ENCODE measurements at places on chromosomes 12 and 14.

GRCh38 chr12:57893431-57894353 lies 47.2 kb upstream of the CTDSP2 start:
- DNase-seq, result peak; percentile 63

DNA sequence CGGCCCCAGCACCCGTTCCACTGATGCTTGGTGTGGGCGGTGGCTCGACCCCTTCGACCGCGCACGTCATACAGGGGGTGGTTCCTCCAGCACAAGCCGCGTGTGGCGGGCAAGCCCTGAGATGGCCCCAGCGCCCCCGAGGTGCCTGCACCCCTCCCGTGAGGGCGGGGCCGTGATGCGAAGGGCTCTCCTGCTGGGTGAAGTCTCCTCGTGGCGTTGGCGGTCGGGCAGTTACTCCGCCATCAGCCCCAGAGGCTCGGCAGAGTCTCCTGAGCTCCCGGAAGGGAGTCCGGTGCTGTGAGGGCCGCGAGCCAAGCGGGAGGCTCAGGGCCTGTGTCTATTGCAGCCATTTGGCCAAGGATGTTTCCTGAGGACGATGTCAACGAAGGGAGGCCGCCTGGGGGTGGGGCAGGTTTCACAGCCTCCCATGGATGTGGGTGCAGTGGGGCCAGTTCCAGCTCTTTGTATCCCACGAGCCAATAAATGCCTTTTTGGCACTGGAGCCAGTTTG lies 78.1 kb upstream of the GALNT9 start:
- no peak for DNase-seq

DNA sequence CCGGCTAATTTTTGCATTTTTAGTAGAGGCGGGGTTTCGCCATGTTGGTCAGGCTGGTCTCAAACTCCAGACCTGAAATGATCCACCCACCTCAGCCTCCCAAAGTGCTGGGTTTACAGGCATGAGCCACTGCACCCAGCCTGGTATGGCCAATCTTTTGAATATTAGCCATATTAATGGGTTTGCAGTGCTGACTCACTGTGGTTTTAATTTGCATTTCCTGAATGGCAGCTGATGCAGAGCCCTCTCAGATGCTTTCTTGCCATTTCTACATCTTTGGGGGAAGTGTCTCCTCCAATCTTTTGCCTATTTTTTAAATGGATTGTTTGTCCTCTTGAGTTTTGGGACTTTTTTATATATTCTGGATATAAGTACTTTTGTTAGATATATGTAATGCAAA lies 55.5 kb upstream of the NPAS3 start:
- no peak for DNase-seq

DNA sequence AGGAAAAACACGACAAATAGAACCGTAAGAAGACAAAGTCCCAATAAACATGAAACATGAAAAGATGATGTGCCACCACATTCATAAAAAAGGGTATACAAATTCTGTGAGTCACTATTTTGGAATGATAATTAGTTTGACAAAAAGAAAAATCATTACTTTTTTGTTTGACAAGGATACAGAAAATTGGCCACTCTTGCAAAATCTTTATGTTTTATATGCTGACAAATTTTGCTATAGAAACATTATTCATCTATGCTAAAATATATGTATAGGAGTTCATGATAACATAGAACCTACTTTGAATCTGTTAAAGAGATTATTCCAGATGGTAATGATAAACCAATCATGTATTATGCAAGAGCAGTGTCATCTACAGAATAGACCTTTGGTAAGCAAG lies 1201.0 kb downstream of the FSCB start:
- DNase-seq, result no peak

GRCh38 chr12:124277394-124278241 lies 17.3 kb upstream of the RFLNA start:
- DNase-seq, result no peak

DNA sequence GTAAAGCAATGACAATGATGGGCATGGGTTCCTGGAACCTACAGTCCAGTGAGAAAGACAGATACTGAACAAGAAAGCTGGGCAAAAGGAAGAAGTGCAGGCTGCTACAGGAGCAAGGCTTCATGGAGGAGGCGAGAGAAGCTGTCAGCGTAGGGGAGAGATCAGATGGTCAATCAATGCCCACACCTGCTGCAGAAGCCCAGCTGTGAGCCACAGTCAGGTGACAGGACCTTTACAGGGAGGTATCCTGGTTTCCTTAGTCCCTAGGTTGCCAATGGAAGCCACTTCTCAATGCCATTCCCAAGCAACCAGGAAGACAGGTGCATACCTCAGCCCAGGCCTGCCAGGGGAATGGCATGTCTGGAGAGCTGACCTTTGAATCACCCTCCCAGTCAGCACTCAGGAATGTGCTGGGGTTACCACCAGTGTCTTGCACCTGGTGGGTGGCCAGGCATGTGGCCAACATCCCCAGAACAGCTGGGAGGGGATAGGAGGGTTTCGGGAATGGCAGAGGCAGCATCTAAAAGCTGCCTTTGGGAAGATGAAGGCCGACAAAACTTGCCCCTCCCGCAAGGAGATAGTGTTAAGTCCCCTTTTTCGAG lies 170.3 kb downstream of the TTC7B start:
- DNase-seq, result no peak

DNA sequence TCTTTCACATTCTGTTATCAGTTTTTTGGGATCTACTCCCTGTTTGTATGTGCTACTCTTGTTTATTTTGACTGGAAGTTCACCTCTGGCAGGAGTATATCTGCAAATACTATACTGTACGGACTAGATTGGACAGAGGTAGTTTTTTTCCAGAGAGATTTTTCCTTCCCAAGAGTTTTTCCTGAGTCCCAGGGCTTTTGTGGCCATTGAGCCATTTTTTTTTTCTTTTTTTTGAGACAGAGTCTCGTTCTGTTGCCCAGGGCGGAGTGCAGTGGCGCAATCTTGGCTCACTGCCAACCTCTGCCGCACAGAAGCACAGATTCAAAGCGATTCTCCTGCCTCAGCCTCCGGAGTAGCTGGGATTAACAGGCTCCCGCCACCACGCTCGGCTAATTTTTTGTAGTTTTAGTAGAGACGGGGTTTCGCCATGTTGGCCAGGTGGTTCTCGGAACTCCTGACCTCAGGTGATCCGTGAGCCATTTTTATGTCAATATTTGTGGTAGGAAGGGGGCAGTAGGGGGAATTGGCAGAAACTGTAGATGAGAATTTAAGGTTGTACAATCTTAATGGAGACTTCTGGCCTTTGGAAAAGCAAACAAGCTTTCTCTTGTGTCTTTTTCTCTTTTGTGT lies 19.4 kb downstream of the KTN1 start:
- no peak for DNase-seq

DNA sequence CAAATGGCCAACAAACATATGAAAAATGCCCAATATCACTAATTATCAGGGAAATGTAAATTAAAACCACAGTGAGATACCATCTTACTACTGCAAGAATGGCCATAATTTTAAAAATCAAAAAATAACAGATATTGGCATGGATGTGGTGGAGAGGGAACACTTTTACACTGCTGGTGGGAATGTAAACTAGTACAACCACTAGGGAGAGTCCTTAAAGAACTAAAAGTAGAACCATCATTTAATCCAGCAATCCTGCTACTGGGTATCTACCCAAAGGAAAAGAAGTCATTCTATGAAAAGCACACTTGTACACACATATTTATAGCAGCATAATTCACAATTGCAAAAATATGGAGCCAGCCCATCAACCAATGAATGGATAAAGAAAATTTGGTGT lies 459.7 kb downstream of the GXYLT1 start:
- DNase-seq, result no peak

DNA sequence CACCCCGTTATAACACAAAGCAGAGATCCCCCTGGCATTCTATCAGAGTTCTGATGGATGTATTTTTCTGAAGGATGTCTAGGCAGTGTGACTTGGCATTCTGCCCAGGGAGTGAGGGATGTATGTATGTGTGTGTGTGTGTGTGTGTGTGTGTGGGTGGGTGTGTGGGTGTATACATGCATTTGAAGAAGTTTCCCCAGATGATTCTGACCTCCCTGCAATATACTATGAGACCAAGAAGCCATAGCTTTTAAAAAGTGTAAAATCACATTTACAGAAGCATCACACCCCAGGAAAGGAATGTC lies 59.7 kb upstream of the NAP1L1 start:
- DNase-seq, result no peak

- DNase-seq, result no peak
These were observed 5.0 kb upstream of the NFKBIA start for GRCh38 chr14:35409595-35409994.

GRCh38 chr12:54565986-54566544 lies 16.7 kb downstream of the PDE1B start:
- no peak for DNase-seq

DNA sequence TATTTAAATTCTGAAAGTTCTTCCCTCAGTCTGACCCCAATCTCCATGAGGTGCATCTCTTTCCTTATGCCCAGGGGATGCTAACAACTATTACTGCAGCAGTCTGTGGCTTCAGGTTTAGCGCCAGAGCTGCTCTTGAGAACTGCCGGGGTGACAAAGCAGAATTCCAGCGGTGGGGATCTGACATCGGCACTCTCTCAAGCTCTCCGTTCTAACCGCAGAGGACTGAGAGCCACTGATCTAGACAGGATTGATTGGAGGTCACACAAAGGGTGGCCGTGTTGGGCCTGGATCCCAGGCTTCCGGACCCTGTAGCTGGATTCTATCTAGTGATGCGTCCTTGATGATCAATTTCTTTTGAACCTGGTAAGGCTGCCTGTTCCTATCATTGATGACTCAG lies 155.6 kb upstream of the TMEM132C start:
- DNase-seq, result no peak

- DNase-seq, result no peak
These were observed 11.6 kb upstream of the IQSEC3 start for GRCh38 chr12:54750-55535.

GRCh38 chr14:91338379-91338778 lies 79.2 kb downstream of the CCDC88C start:
- DNase-seq, result no peak

GRCh38 chr14:59032826-59033225 lies 155.6 kb upstream of the DAAM1 start:
- no peak for DNase-seq

DNA sequence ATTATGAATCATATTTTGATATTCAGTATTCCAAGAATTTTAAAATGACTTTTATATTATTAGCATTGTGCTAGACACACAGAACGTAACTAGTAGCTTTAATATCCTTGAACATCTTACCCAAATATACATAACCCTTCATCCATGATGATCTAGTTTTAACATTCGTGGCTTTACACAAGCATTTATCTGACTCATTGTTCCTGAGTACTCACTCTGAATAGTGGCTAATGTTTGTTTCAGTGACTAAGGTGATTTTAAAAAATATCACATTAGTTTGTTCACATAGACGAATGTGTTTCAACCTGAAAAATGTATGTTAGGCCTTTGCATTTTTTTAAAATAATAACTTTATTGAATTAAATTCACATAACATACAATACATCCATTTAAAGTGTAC lies 80.0 kb upstream of the PTPRQ start:
- DNase-seq, result no peak

- DNase-seq, result no peak
These were observed 32.4 kb downstream of the FERMT2 start for GRCh38 chr14:52918486-52918885.

DNA sequence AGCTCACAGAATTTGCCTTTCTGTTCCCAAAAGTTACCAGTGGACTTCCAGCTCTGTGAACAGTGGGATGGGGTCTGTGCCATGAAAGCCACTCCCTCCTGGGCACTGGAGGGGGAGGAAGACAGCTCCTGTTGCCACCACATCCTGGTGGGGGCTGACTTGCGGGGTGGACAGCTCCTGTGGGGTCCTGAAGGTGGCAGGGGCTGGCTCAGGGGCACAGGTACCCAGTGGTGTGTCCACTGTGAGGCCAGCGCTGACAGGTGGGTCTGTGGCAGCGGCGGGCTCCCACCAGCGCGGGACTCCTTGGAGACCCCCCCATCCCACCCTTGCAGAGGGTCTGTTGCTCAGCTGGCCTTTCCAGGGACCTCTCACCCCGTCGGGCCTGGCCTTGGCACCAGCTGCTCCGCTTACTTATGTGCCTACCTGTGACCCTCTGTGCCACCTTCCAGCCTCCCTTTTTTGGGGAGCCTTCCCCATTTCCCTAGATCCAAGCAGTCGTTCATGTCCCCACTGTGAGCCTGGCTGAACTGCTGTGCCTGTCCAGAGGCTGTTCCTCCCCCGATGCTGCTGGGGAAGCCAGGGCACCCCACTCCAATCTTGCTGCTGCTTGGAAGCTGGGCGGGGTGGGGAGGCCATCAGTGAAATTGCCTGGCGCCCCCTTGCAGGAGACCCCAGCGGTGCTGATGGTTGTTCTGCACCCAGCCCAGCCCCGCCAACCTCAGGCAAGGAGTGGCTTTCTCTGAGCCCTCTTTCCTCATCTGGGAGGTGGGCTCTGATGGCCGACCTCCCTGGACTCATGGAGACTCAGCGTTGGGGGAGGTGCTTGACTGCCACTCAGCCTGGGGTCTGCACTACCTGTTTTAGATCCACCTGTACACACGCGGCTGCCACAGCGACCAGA lies 2.2 kb downstream of the TEDC1 start:
- DNase-seq, result no peak

DNA sequence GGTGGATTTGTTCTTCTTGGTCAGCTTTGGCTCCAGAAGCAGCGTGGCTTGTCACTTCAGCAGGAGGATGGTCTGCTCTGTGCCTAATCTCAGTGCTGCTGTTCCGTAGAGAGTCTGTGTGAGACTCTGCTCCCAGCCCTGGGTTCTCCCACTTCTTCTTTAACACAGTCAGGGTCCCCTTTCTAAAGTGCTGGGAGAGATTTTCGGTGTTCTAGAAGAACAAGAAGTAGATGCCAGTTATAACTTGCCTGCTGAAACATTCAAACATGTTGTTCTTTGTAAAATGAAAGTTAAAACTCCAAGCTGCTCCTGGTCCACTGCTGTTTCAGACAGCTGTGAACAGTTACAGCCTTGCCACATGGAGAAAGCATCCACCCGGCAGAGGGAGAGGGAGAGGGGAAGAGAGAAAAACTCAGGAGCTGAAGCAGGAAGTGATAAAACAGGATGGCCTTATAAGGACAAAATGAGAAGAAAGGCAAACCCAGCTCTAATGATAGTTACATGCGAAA lies 55.2 kb upstream of the CERS5 start:
- DNase-seq, result peak; percentile 86

DNA sequence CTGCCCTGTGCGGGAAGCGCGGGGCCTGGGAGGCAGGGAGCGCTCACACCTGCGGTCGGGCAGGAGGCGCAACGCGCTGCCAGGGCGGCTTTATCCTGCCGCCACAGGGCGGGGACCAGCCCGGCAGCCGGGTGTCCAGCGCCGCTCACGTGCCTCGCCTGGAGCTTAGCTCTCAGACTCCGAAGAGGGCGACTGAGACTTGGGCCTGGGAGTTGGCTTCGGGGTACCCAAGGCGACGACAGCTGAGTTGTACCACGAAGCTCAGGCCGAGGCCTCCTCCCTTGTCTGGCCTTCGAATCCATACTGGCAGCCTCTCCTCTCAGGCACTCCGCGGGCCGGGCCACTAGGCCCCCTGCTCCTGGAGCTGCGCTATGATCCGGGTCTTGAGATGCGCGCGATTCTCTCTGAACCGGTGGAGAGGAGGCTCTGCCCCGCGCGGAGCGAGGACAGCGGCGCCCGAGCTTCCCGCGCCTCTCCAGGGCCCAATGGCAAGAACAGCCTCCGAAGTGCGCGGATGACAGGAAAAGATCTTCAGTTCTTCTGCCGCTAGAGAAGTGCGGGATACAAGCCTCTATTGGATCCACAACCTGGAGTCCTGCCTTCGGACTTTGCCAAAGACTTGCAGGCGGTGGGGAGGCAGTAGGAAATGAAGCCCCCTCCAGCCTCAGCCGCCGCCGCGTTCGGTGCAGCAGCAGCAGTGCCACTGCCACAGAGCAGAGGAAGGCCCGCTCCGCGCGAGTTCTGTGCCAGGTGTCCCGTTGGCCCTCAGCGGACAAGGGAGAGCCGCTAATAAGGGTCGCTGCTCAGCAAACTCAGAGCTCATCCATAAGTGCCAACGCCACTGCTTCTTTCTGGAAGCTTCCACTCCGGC lies 6.8 kb downstream of the SIX1 start:
- DNase-seq, result no peak

Measured in NCI-H1694 treated with DMSO at 0.1 percent for 48 hours (cell line).